Dermis blood vessel endothelial cell (primary cell): ENCODE measurements at places on chromosomes 3 and 15. TPM values are rescaled to one million over a fixed set of nuclear protein-coding genes. Genes with fewer than 3 reads are reported as not detected.

GRCh38 chr3:176739159-176739558, 458.1 kb downstream of the TBL1XR1 start:
- no peak for DNase-seq

- no peak for DNase-seq
Measured at GRCh38 chr15:63006032-63006878, 36.3 kb upstream of the TPM1 start.

DNA sequence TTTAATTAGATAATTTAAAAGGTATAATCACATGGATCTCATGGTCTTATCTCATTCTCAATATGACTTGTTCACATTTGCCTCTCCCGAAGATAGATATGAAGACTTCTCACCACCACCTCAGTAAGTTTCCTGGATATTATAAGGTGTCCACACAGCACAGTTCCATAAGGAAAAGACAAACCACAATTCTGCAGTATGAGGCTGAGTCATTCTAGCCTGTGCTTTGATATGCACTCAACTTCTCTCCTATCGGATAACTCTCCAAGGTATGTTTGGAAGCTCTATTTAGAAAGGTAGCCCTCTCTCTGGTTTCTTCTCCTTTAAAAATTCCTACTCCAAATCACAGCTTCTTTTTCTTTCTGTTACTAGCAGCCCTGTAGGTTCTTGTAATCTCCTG, 612.8 kb downstream of the ZPLD1 start:
- no peak for DNase-seq

DNA sequence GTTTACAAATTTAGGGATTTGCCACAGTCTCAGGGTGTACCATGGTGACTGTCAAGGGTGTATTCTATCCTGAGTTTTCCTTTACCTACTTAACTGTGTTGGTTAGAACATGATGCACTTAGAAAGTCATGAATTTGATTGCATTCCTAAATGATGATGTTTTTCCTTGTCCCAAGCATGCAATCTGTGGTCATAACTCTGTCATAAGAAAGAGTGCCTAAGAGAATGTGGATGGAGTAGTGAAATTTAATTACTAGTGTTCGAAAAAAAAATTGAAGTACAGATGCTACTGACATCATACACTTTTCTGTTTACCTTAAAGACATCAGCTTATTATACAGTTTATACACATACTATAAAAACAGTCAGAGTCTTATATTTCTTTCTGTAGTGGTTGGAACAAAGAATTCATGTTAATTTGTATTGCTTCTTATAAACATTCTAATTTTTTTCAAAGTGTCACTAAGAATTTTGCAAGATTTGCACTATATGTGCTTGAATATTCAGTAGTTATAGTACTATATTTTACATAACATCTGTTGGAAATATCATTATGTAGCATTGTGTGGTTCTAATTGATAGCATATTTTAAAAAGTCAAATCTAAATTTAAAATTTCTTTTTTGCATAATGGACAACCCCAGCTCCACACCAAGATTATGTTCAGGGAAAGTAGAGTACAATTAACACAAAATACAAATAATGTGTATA, 231.3 kb upstream of the KCNMB2 start:
- no peak for DNase-seq

- no peak for DNase-seq
Measured at GRCh38 chr3:189457201-189457607, 174.0 kb upstream of the TP63 start.

DNA sequence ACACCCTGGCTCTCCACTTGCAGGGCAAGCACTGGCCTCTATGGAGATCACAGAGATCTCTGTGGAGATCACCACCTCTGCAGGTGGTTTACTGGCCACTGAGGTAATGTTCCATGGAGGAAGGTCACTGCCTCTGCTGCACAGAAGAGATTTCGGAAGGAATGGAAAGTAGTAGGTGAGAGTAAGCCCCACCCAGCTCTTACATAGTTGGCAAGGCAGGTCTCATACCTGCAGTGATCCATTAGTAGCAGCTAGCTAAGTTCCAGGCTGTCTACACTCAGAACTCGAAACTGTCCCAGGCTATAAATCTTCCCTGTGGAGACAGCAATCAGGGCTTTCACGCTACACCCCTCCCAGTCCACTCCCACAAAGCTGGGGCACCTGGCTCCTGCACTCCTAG, 194.3 kb upstream of the MANF start:
- no peak for DNase-seq

DNA sequence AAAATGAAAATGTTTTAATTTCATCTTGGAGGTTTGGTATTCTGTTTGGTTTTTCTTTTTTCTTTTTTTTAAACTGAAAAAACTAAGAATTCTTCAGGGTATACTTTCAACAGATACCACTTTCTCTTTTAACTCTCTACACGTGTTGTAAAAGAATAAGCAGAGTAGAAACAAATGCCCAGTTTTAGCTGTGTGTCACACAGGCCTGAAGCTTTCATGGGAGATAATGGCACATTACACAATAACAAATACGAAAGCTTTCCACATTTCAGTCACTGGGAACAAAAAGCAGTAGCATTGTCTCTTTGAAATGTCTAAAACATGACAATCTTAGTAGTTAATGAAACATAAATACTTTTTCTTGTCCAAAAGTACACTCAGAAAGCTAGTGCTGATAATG, 818.5 kb downstream of the TBL1XR1 start:
- DNase-seq: no peak

DNA sequence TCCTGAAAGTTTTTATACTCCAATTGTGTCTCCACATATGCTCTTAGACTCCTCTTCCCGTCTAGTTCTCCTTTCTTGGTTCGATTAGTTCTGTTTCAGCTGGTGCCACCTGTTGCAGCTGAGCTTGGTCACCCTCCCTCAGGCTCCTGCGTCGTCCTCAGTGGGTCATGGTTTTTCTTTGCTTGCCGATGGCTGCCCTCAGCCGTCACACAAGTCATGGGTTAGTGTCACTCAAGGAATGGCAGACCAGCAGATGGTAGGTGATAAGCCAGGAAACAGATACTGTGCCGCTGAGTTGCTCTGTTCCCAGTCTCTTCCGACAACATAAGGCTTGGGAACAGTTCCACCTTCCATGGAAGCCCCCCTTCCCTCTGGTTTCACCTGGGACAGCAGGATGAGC, 109.9 kb downstream of the IGF1R start:
- no peak for DNase-seq

- peak; percentile 20 for DNase-seq
Measured at GRCh38 chr3:196666001-196666867, 26.7 kb downstream of the NRROS start.

C3orf85 gene
- total RNA-seq: not detected in 2 replicates

WDR72 gene
- total RNA-seq: under 0.01 TPM in 1 of 2 replicates, not detected in the other

EPHA6 gene
- under 0.01 TPM in 1 of 2 replicates, not detected in the other for total RNA-seq

ITIH4 gene
- 0.19 and 1.9 TPM in 2 replicates for total RNA-seq

SLC24A5 gene
- not detected in 2 replicates for total RNA-seq

IRAK2 gene
- 42.5 and 55.6 TPM in 2 replicates for total RNA-seq

PARP9 gene
- total RNA-seq: 23.0 and 23.4 TPM in 2 replicates

SSUH2 gene
- not detected in 2 replicates for total RNA-seq

P2RY14 gene
- not detected in 2 replicates for total RNA-seq
